G401 (cell line): ENCODE measurements at places on chromosomes 2 and 18.

DNA sequence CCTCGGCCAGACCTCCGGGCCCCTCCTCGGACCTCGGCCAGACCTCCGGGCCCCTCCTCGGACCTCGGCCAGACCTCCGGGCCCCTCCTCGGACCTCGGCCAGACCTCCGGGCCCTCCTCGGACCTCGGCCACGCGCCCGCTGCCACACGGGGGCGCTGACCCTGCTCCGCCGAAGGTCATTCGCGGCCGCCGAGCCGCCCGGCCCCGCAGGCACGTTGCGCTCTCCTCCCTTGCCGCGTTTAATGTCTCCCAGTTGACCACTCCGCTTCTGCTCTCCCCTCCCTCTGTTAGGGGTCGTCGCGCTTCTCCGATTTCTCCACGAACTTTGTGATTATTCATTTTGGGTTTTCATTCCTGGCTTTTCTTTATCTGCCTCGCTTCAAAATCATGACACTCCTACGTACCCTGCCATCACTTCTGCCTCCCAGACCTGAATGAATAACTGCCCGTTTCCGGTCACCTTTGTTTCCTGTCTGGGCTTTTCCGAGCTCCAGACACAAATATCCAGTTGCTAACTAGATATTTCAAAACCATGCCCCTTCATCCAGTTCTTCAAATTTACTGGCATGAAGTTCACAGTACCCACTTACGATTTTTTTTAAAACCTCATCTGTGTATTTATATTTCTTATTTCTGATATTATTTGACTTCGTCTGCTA is 14.8 kb upstream of the COLEC12 start:
- no peak for DNase-seq

GRCh38 chr2:225740086-225740485 is 340.6 kb downstream of the NYAP2 start:
- DNase-seq, result no peak

- no peak for DNase-seq
Measured at GRCh38 chr2:33494155-33494779, 17.8 kb downstream of the RASGRP3 start.

DNA sequence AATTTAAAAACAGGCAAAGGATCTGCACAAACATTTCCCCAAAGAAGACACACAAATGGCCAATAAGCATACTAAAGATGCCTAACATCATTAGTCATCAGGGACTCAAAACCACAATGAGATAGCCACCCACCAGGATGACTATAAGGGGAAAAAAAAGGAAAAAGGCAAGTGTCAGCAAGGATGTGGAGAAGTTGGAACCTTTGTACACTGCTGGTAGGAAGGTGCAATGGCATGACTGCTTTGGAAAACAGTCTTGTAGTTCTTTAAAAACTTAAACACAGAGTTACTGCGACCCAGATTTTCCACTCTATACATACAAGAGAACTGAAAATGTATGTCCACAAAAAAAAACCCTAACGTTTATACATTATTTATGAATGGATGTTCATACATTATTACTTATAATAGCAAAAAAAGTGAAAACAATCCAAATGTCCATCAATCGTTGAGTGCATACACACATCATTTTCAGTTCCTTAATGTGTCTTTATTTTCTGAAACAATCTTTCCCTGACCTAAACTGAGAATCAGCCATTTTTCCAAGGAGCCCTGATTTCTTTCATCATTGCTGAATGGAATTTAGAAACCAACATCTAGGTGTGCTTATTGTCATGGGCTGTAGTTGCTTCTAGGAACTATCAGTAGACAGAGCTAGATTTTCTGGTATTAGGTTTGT is 64.7 kb upstream of the TLK1 start:
- no peak for DNase-seq

DNA sequence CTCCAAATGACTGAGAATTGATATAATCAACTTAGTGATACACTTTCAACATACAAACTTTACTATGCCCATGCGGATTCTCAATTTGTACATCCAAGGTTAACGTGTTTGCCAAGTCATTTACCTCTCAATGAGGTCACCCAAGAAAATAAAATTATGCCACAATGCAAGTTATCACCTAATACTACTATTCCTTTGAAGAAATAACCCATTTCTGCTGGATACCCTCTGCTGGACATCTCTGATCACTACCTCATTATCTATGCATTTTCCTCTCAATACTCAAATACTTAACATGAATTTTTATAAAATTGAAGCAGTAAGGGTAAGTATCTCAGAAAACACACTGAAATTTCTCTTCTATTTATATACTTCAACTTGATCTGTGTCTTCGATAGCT is 12.7 kb downstream of the HNRNPLL start:
- no peak for DNase-seq

DNA sequence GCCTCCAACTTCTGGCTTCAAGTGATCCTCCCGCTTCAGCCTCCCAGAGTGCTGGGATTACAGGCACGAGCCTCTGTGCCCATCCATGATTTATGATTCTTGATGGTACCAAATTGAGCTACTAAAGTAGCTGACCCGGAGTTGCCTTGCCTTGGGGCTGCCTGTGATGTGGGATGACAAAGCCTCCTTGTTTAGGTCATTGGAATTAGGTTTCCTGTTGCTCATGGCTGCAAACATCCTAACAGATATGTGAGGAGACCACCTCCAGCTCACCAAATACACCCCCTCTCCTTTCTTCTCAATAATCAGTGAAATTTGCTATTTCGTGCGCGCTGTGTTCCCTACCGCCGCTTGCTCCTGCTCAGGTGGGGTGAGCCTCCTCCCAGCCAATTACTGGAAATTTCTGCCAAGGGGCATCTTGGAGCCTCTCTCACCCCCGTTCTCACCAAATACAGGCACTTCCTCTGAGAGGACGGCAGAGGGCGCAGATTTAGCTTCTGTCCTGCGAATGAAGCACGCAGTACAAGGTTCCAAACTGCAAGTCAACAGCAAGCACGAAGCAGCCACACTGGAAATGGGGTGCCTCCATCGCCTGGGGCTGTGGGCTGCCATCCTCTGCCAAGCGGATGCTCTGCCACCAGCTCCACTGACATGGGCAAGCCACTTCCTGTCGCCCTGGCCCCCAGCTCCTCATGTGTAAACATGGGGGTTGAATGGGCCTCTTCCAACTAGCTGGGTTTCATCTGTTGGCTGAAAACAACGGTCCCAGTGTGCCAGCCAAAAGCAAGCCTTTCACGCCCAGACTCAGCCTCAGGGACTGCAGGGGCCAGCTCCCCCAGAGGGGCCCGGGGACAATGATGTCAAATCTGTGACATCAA is 71.7 kb downstream of the NCAPH start:
- peak; percentile 87 for DNase-seq

- DNase-seq, result no peak
Measured at GRCh38 chr18:24018299-24018886, 3.8 kb downstream of the TTC39C start.
